ENCODE measurements at places on chromosomes 12 and 14.

DNA sequence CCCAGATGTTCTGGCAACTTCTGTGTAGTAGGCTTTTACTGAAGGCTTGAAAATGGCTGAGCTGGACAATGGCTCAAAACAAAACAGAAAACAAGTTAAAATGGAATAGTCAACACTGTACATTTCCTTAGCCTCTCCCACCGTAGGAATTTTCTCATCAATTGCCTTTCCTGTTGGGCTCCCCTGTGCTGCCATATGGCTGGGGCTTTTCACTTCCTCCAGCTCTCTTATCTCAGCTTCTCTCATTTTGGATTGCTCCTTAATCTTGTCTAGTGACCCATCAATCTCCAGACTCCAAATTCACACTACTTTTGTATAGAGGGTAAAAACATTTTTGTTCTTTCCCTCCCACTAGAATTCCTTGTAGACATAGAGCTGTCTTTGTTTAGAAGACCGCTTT lies 50.4 kb upstream of the RPH3A start:
- DNase-seq, result no peak

DNA sequence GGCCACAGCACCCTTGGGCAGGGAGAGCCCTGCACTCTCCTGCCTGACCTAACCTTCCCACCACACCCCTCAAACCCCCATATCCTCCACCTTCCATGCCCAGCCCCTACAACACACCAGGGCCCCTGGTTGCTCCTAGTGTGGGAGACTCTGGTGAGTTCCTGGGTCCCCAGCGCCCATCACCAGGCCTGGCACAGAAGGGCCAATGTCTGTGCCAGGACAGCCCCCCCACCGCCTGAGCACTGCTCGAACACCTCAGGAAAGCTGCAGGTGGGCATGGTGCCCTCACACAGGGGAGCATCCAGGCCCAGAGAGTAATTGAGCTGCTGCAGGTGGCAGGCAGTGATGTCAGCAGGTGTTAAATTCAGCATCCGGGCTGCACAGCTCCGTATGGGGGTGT lies 15.2 kb downstream of the ADCY6 start:
- DNase-seq, result no peak

DNA sequence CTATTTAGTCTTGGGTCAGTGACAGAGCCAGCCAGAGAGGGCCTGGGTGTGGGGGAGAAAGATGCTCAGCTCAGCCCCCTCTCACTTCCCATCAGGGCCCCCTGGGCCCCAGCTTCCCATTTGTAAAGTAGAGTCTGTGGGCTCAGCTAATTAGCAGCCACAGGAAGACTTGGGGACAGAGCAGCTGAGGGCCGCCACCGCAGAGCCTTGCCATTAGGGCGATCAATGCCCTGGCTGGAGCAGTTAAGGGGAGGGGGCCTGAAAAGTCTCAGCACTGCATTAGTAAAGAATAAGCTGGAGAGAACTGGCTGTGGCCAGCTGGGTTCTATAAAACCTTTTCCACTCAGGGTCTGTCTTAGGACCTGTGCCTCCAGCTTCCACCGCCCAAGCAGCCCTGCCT lies 2.7 kb downstream of the PLEKHD1 start:
- no peak for DNase-seq

GRCh38 chr14:74860899-74861733 lies 14.8 kb downstream of the PROX2 start:
- peak; percentile 94 for DNase-seq

DNA sequence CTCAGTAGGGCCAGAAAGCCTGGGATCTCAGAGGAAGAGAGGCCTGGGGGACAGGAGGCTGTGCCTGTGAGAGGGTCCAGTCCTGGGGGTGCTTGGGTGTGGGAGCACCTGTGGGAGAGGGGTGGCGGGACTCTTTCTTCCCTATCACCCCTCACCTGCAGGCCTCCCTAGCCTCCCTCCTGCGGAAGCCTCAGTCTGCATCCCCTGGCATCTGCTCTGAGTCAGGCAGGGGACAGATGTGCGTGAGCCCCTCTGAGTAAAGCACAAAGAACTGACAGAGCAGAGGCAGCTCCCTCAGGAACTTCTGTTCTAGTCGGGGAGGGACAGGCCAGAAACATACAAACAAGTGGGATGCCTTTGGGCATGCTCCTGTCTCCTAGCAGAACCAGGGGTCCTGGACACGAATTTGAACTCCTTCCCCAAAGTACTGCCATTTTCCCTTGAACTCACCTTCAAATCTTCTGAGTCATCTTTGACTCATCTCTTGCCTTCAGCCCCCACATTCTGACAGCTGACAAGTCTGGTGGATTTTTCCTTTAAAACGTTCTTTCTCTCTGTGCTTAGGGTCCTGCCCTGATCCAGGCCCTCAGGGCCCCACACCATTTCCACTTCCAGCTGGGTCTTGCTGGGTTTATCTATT lies 8.5 kb upstream of the HSP90AA1 start:
- peak; percentile 18 for DNase-seq

- no peak for DNase-seq
Observed at GRCh38 chr14:53183611-53184010, 30.5 kb upstream of the DDHD1 start.

DNA sequence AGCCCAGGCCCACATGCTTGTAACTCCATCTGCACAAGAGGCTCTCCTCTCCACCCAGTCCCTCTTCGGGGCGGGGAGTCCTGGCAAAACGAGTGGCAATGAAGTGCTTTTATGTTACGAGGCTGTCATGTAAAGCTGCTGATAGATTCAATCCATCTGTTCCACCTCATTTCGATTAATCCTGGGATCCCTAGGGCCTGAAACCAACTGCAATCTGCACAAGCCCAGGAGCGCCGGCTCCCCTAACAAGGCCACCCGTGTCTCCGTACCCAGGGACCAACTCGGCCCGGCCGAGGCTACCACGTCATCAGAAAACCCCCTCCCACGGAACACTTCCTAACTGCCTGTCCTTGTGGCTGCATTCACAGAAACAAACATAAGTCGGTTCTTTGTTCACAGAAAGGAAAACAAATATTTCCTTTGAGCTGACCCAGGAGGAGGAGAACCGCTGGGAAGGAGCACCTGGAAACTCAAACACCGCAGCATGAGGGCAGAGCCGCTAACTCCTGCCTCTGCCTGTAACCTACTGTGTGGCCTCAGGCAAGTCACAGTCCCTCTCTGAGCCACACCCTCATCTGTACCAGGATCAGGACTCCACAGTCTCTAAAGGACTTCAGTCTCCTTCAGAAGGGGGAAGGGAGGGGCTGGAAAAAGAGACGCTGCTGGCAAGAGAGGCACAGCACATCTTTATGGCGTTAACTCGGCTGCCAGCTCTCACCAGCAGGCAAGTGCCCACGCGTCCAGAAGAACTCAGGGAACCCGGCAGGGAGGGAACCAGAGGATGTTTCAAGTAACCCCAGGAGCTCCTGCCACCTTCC lies 47.8 kb downstream of the CCDC88C start:
- peak; percentile 66 for DNase-seq

- no peak for DNase-seq
Observed at GRCh38 chr14:30803185-30803584, 71.2 kb upstream of the COCH start.

- DNase-seq, result no peak
Observed at GRCh38 chr12:70784042-70784668, 136.4 kb downstream of the PTPRR start.

GRCh38 chr14:56147986-56148901 lies 30.0 kb downstream of the PELI2 start:
- DNase-seq, result no peak

Measured in stimulated activated CD4-positive, alpha-beta T cell treated with anti-CD3 and anti-CD28 coated beads, Interleukin-15, amount 100 ng/mL, for 24 hours (primary cell).